ENCODE measurements at places on chromosomes 16 and 17.

- DNase-seq = no peak
Measured at GRCh38 chr17:17063546-17064122, 21.4 kb downstream of the MPRIP start.

- DNase-seq = no peak
Measured at GRCh38 chr16:23836404-23837311, 875 bp downstream of the PRKCB start.

GRCh38 chr17:74815550-74816370 lies 39.6 kb upstream of the NAT9 start:
- DNase-seq = no peak

DNA sequence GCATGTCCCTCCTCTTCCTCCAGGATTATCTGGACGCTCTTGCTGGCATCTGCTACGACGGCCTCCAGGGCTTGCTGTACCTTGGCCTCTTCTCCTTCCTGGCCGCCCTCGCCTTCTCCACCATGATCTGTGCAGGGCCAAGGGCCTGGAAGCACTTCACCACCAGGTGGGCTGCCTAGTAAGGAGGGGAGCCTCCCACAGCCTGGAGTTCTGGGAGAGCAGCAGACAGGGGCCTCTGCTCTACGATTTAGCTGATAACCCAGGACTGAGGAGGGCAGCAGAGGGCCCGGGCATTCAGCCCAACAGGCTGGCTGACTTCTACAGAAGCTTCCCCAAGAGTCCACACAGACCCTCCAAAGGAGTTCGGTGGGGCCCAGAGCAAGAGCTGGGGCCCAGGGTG lies 21.8 kb upstream of the DNAI2 start:
- no peak for DNase-seq

GRCh38 chr16:25481636-25482035 lies 210.1 kb upstream of the HS3ST4 start:
- DNase-seq = no peak

DNA sequence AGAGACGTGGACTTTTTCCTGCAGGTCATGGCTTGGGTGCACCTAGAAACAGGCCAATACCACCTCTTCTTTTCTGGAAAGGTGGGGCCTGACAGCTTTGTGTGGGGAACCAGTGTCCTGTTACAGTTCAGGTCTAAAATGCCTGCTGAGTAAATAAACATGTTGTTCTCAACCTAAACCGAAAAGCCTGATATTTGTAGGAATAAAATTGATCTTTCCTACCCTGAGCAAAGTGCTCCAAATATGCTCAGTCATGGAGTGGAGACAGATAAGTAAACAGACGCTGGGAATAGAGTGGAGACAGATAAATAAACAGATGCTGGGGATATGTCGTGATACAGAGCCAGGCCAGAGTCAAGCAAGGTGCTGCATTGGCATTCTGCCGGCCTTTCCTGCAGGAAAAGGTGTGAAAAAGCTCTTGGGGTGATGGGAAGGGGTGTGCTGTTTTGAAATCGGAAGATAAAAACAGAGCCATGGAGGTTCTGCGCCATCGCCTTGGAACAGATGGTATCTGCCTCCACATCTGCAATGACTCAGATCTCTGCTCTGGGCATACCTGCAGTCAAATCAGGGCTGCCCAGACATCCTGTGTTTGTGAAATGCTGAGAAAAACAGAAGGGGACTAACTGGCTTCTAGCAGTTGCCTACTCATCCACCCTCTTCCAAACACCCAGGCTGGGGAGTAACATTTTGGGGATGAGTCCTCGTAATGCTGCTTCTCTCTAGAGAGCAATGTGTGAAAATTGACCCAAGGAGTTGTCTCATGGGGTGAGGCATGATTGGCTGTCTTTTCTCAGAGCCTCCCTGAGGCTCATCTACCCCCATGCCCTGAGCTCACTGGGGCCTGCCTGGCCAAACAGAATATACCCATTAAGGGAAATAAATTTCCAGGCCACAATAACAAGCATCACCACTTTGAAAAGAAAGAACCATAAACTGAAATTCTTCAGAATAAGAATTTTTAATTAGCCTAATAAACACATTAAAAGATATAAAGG lies 16.8 kb upstream of the TRPV2 start:
- no peak for DNase-seq

GRCh38 chr16:78045865-78046581 lies 23.7 kb downstream of the CLEC3A start:
- DNase-seq = peak; percentile 32

DNA sequence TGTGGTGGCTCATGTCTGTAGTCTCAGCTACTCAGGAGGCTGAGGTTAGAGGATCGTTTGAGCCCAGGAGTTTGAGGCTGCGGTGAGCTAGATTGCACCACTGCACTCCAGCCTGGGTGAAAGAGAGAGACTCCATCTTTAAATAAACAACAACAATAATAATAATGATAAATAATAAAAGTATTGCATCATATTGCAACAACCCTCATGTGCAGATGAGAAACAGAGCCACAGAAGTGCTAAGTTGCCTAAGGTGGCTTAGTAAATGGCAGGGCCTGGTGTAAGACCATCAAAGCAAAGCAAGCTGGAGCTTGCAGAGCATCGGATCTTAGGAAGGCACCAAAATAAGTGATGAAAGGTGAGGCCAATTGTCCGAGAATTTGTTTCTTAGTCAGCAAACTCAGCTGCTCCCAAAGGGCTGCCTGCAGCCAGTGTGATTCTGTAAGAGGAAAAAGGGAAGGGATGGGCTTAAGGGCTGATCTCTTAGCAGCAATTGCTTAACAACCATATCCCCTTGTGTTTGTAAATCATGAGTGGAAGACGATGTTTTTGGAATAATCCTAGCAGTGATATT lies 45.3 kb upstream of the HS3ST3A1 start:
- DNase-seq = no peak

DNA sequence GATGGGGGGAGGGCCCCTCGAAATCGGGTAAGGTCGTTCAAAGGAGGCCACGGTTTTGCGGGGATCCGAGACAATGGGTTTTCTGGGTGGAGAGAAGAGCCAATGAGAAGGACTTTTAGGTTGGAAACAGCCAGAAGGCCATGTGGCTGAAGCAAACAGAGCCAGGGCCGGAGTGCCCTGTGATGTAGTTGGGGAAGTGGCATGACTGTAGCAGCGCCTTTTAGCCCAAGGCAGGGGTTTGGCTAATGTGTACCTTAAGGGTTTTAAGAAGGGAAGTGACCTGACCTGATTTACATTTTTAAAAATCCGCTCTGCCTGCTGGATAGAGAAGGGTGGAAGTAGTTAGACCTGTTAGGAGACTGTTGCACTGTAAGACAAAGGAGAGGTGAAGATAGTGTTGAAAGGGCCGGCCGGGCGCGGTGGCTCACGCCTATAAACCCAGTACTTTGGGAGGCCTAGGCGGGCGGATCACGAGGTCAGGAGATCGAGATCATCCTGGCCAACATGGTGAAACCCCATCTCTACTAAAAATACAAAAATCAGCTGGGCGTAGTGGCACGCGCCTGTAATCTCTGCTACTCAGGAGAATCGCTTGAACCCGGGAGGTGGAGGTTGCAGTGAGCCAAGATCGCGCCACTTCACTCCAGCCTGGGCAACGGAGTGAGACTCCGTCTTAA lies 1.0 kb downstream of the LYRM1 start:
- DNase-seq = no peak

DNA sequence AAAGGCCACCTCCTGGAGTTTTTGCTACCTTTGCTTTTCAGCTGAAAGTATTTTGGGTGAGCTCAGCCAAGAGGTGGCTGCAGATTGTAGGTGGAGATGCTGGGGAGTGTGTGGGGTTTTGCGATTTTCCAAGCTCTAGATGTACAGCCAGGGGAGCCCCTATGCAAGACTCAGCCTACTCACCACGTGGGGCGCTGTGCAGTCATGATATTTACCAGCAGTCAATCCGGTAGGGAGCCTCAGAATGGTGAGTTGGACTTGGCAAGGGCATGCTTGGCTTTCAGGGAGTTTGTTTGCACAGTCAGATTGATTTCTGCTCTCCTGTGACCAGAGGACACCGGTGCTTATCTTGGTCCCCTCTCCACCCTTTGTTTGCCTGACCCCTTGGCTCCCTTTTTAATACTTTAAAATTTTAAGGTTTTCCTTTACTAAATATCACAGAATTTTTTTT lies 175.3 kb downstream of the UTP18 start:
- peak; percentile 7 for DNase-seq

DNA sequence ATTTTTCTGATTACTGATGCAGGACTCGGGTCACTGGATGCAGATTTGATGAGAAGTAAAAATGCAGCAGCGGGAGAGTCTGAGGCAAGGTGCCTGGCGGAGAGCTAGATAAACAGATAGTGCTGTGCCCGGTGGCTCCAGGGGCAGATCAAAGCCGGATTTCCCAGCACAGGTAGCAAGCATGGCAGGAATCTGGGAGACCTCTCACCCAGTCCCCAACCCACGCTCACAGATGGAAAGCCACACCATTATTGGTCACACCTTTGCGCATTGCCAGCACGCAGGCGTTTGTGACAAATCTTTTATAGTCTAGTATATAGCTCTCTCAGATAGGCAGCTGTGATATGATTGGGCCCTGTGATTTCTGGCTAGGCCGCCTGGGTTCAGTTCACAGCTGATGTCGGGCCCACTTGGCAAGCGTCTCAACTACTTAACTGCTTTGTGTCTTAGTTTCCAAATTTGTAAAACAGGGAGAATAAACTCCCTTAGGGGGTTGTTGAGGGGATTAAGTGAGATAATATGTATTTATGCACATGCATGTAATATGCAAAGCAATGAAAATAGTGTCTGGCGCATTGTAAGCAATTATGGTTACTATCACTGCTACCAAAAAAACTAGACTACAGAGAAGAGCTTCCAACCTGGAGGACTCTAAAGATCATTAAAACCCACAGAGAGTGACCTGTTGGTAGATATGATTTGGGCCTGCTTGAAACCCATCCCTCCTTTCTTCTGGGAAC lies 42.0 kb upstream of the NFAT5 start:
- no peak for DNase-seq

GRCh38 chr17:69430488-69430887 lies 16.0 kb downstream of the MAP2K6 start:
- no peak for DNase-seq

GRCh38 chr16:6131526-6132050 lies 1034.0 kb upstream of the EEF2KMT start:
- no peak for DNase-seq

DNA sequence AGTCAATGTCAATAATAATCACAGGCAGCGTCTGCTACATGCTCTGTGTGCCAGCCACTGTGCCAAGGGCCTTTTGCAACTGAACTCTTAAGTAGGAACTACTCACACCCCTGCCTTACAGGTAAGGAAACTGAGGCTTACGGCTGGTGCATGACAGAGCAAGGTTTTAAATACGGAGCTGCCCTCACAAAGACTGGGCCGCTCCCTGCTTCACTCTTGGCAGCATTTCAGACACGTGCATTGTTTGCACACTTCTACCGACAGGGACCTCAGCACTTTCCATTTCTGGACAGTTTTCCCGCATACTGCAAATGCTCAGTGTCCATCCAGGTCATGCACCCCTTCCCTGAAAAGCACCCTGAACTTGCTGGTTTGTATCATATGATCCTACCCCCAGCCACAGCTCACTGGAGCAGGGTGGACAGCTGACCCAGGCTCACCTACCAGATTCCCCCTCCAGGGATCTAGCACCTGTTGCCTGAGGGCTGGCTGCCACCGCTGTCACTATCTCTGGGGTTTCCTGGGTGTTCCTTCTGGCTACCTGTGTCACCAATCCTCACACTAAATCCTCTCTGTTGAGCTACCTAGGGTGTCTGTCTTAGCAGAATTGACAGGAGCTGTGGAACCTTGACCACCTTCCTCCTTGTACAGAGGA lies 142.9 kb downstream of the C16orf78 start:
- DNase-seq = no peak

DNA sequence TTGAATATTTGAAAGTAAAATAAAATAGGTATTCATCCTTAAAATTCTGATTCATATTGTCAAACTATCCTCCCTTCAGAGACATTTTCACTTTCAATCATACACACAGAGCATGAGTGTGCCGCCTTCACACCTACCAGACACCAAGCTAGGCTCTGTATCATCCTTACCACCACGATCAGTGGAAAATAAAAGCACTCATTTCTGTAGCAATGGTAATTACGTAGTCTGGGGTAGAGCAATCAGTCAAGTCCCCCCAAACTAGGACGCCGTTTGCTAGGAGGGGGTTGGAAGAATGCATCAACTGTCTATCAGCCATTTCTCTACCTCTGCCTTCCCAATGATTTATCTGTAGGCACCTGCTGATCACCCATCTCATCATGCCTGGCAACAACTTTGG lies 84.6 kb upstream of the GRIN2A start:
- DNase-seq = no peak

- DNase-seq = no peak
Measured at GRCh38 chr16:11094075-11094856, 149.9 kb downstream of the CLEC16A start.

- DNase-seq = no peak
Measured at GRCh38 chr16:85278839-85279238, 166.6 kb upstream of the CIBAR2 start.

DNA sequence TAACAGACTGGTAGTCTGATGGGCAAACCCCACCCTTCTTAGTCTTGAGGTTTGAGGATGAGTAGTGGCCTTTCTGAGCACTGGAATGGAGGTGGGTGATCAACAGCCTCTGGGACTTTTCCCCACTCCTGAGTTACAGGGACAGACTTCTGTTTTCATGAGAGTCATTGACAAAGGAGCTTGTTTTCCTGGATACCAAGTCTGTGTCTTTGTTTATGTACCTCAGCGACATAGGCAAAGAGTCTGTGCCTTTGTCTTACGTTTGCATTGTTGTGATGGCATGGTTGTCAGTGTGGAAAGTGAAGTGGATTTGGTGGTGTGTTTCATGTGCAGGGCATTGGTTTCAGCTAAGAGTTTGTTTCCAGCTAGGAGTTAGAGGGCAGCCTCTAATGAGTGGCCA lies 17.5 kb downstream of the EPN2 start:
- no peak for DNase-seq

DNA sequence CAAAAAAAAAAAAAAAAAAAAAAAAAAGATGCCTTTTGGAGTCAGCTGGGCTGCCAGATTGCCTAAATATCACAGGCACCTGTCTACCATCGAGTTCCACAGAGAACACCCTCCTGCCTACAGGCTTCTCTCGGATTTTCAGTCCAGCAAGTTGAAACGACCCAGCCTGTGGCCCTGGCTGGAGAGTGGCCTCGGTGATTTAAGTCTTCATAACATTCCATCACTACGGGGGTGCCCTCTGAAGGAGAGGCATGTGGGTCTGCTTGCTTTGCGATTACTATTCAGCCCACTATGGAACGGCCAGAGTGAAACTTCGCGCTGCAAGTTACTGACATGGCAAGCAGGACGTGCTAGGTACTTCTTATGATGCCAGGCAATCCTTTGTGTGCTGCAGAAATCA lies 42.8 kb downstream of the MARCHF10 start:
- no peak for DNase-seq

DNA sequence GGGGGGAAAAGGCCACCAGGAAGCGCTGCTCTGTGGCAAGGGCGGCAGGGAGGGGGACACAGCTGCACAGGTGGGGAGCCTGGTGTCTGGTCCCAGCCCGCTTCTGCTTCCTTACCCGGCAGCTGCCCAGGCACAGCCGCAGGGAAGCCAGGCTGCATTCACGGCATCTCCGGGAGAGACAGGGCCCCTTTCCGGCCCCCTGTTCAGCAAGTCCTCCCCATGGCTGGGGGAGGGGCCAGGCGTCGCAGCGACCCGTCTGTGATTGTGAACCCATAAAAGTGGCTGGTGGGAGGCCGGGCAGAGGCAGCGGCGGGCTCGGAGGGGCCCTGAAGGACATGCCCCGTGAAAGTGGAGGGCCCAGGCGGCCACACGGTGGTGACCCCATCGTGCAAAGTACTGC lies 28.7 kb downstream of the SOX8 start:
- DNase-seq = no peak

GRCh38 chr16:90043526-90043925 lies 24.3 kb upstream of the DBNDD1 start:
- no peak for DNase-seq

- DNase-seq = no peak
Measured at GRCh38 chr16:16997349-16997748, 473.4 kb downstream of the XYLT1 start.

Data from pulmonary artery endothelial cell (primary cell).